Foreskin melanocyte (primary cell): ENCODE measurements at places on chromosomes 1 and 21.
A peak's percentile ranks its signal among the peaks of the same experiment; 100 is the strongest.

DNA sequence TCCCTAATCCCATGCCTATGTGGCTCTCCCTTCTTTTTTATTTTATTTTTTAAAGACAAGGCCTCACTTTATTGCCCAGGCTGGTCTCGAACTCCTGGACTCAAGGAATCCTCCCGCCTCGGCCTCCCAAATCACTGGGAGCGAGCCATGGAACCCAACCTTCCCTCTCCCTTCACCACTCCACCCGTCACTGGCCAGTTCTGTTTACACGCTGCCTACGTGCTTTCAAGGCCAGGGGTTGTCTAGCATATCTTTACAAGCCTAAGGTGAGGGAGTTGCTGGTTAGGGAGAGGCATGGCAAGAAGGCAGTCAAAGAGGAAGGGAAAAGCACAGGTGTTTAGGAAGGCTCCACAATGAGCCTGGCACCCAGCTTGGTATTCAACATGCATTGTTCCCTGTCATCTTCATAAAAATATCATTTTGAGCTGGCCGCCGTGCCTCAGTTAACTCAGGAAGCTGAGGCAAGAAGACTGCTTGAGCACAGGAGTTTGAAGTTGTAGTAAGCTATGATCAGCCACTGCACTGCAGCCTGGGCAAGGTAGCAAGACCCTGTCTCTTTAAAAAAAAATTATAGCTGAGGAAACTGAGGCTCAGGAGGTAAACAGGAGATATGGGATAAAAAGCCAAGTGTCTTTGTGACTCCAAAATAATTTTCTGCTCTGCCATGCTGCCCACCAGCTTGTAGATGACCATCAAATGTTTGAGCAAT lies 1.1 kb downstream of the RHBDL2 start:
- DNase-seq: no peak

DNA sequence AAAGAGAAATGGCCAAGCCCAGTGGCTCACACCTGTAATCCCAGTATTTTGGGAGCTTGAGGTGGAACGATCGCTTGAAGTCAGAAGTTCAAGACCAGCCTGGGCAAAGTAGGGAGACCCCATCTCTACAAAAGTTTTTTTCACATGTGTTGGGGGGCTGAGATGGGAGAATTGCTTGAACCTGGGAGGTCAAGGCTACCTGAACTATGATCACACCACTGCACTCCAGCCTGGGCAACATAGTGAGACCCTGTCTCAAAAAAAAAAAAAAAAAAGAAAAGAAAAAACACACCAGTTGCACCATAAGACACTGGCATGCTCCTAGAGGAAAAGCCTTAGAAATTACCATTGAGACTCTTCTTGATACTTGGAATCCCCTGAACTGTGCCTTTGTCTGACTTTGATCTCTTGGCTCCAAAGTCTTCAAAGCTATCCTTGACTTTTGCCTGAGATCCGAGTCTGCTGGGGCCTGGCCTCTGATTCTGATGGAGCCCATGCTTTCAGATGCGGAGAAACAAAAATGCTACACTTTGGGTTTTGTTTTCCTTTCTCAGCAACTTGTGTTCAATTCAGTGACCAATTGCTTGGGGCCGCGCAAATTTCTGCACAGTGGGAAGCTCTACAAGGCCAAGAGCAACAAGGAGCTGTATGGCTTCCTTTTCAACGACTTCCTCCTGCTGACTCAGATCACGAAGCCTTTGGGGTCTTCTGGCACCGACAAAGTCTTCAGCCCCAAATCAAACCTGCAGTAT lies 33.7 kb downstream of the ATP5PO start:
- no peak for DNase-seq

DNA sequence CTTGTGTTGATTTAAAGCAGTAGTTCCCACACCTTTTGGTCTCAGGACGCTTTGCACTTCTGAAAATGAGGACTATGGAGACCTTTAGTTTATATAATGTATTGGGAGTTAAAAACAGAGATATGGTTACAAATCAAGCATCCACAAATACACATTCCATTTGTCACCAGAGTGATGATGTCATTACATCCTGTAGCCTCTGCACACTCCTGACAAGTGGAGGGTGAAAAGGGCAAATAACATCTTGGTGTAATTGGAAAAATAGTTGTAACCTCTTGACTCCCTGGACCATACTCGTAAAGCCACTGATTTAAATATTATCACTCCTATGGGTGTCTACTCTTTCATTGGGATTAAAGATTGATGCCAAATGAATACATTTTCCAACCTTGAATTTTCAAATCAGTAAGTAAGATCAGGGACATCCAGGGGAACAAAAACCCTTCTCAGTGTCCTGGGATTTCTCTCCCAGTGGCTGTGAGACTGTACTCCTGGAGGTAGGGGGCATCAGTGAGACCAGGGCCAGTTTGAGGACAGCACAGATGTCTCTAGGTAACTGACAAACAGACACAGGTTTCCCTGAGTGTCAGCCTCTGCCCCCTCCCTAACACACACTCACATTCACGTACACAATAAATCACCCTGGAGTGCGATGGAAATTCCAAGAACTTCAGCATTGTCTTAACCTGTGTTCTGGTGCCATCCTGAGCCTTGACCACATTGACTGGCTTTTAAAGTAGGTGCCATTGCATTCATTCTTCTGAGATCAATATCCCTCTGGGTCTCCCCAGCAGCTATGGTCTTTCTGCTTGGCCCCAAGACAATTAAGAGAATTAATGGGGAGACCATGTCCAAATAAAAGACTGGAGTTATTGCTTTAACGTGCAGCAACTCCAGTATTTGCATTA lies 63.0 kb downstream of the NR5A2 start:
- DNase-seq: no peak

GRCh38 chr1:110434946-110435345 lies 16.0 kb upstream of the PROK1 start:
- no peak for DNase-seq

DNA sequence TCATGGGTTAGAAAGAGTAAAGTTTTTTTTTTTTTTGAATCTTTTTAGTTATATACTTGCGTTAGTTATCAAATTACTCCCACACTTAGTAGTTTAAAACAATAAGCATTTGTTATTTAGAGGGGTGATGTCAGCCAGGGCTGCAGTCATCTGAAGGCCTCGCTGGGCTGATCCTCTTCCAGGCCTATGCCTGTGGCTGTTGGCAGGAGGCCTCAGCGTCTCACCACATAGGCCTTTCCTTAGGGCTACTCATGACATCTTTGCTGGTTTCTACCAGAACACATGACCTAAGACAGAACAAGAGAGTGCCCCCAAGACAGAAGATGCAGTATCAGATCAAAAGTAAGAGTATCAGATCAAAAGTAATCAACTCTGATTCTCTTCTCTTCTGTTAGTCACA lies 167.4 kb downstream of the HHAT start:
- peak; percentile 96 for DNase-seq

- DNase-seq: peak; percentile 25
Measured at GRCh38 chr1:40782371-40782956, 1.1 kb upstream of the KCNQ4 start.

GRCh38 chr1:81340239-81340638 lies 460.5 kb upstream of the ADGRL2 start:
- peak; percentile 13 for DNase-seq

GRCh38 chr1:91505086-91505485 lies 4.4 kb downstream of the CDC7 start:
- no peak for DNase-seq

DNA sequence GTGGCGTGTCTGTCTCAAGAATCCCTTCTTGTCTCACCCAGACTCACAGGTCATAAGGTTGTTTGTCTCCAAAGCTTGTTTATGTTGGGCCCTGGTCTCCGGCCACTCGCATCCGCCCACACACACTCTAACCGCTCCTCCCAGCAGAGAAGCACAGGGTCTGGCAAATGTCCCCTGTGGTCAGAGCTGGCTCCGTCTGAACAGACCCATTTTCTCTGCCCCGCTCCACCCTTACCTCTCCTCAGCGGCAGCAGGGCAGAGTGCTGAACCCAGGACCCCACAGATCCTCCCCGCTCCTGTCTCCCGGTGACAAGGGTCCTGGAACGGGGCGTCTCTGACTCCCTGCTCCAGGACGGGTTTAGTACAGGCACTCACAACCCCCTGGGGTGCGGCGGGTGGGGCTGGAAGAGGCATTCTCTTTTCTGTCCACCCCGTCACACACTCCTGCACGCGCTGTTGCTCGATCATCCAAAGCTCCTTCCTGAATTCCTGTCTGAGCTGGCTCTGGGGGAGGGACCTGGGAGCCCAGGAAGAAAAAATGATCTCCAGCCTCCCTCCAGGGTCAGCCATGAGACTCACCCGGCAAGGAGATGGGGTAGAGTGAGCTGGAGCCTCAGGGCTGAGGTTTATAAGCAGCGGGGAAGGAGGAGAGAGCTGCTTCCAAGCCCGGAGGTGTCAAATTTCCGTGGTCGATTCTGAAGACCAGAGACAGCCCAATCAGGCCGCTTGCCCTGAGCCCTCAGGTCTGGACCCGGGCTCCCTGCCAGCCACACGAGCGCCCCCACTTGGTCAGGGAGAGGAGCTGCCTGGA lies at the start of gene S100A13:
TSS of gene S100A13 (minus strand) at position 602 of the 811 bp plus-strand sequence. CDS start 1,033 bp downstream, outside the sequence.
- peak; percentile 90 for DNase-seq

- no peak for DNase-seq
Measured at GRCh38 chr1:179637211-179637860, 45.7 kb downstream of the TDRD5 start.

- no peak for DNase-seq
Measured at GRCh38 chr1:151058692-151059091, 730 bp downstream of the CDC42SE1 start.

GRCh38 chr1:184747089-184747955 lies 7.3 kb downstream of the EDEM3 start:
- no peak for DNase-seq

DNA sequence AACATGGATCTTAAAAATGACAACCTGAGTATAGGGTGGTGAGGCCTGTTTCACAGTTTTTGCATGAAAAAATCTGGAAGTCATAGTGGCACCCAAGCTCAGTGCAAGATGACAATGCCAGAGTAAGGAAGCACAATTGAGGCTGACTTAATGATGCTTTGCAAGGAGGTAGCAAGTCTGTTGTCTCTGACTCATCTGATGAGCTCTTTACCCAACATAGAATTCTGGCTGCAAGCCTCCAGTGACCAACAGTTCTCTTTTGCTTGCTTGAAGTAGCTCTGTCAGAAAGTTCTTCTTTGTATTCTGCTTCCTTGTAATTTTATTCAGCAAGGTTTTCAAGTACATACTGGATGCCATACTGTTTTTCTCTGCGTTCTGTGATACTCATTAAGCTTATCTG lies 117.1 kb downstream of the FOXD2 start:
- no peak for DNase-seq

DNA sequence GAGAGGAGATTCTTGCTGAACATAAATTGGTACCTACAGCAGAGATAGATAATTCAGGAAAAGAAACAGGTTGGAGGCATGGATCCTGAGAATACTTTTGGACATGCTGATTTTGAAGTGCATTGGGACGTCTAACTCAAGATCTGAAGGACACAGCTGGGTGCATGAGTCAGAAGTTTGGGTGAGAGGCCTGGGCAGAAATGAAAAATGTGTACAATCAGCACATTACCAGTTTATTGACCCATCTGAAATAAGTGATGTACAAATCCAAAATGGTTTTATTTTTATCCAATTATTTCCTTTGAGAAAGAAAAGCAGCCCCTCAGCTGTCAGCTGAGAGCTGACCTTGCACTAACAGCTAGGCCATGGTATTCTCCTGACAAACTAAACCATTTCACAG lies 975.2 kb upstream of the B3GALT2 start:
- DNase-seq: no peak

DNA sequence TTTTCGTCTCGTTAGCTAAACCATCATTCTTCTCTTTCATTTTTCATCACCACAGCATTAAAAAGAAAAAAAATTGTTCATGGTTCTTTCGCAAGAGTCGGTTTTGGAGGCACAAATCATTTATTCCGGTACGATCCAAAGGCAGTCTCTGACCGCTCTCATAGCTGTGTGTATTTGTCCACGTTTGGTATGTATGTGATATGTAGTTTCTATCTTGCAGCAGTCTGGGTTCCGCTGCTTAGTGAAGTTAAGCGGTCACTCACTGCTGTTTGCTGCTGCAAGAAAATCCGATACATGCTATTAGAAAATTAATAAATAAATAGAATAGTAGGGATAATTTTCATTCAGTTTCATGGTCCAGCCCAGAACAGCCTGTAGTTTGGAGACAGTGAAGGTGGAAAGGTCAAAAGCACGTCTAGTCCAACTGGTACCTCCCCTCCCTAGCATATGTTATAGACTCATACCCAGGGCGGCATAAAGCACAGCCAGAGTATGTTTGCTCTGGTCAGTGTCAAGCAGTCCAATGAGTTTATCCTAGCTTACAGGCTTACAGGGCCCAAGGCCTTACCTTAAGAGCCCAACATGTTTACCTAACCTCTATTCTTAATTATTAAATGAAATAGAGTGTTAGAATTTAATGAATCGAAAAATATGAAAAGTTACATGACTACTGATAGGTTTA lies 2.5 kb downstream of the FMN2 start:
- DNase-seq: no peak

DNA sequence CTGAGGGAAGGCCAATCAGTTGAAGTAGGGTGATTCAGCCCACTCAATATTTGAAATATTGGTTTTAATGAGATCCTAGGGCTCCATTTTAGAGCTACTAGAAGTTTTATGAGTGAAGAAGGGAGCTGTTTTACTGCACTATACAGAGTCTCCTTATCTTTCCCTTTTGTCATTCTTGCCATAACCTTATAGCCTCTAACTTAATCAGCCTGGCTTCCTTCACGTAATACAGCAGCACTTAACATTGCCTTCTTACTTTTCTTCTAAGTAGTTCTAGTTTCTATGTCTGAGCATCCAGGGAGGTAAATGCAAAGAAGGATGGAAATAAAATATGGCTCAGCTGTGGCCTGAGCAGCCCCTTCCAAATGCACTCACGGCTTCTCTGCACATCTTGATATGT lies 299.3 kb downstream of the KIF26B start:
- no peak for DNase-seq

DNA sequence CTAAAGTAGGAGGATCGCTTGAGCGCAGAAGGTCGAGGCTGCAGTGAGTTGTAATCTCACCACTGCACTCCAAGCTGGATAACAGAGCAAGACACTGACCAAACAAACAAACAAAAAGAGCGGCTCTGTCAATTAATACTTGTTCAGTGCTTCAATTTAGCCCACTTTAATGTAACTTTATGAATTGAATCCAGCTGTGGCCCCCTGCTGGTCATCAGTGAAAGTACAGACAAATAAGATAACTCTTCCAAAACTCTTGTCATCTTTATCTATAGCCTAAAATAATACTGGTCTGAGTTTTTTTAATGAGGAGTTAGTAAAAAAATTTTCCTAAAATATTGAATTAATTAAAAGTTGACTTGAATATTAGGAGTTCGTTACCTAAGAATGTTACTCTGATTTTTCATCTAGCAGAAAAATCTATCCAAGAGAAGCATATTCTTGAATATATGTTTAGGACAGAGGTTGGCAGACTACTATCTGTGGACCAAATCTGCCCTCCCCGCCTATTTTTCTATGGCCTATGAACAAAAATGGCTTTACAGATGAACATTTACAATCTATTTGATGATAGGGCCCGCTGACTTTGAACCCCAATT lies 26.1 kb downstream of the ATP5PF start:
- DNase-seq: peak; percentile 31

GRCh38 chr1:205775717-205776056 lies 405 bp upstream of the RAB29 start:
- no peak for DNase-seq

- DNase-seq: no peak
Measured at GRCh38 chr1:240652549-240652948, 40.6 kb upstream of the GREM2 start.
